HS-5 (cell line): ENCODE measurements at places on chromosomes 3 and 15.

DNA sequence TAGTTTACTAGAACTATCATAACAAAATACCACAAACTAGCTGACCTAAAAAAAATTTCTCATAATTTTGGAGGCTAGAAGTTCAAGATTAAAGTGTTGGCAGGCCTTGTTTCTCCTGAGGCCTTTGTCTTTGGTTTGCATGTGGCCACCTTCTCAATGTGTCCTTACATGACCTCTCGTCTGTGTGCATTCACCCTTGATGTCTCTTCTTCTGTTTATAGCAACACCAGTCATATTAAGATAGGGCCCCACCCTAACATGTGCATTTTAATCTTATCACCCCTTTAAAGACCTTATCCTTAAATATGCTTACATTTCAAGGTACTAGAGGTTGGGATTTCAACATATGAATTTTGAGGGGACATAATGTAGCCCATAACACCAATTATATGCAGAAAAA is 177.0 kb downstream of the ZBBX start:
- no peak for DNase-seq

DNA sequence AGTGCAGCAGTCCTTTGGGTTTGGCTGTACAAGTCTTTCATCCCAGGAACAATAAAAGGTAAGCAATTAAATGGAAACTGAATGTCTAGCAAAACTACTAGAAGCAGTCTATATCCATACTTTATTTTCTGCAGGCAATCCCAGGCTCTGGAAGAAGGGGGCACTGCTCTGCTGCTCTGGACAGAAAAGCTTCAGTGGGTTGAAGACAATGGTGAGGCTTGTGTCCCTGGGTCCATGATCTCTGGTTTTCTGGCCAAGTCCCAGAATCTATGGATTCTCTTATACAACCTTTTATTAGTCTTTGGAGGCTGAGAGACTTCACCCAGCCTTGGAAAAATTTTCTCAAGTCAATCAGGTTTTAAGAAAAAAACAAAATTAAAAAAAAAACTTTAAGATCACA is 35.6 kb downstream of the SCAP start:
- DNase-seq, result no peak

- no peak for DNase-seq
These were observed 327.3 kb upstream of the SATB1 start for GRCh38 chr3:18752273-18752934.

DNA sequence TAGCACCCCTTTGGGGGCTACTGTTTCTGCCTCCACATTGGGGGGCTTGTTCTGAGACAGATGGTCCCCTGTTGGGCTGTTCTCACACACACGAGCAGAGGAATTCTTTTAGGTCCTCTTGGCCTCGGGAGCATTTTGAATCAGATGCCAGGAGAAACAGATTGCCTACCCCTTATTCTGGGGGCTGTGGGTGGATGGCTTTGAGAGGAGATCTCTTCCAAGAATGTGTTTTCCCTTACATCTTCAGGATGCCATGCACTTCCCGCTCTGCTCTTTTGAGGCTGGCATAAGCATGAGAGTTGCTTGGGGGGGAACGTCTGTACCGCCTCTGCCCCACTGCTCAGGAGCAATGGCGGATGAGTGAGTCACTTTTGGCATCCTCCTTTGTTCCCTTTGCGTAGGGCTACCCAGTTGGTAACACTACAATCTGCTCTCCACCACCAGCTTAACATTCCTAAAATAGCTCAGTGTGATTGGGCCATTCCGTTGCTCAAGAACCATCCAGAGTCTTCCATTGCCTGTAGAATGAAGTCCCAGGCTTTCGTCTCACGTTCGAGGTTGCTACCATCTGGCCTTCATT is 154.4 kb downstream of the RPLP1 start:
- no peak for DNase-seq

DNA sequence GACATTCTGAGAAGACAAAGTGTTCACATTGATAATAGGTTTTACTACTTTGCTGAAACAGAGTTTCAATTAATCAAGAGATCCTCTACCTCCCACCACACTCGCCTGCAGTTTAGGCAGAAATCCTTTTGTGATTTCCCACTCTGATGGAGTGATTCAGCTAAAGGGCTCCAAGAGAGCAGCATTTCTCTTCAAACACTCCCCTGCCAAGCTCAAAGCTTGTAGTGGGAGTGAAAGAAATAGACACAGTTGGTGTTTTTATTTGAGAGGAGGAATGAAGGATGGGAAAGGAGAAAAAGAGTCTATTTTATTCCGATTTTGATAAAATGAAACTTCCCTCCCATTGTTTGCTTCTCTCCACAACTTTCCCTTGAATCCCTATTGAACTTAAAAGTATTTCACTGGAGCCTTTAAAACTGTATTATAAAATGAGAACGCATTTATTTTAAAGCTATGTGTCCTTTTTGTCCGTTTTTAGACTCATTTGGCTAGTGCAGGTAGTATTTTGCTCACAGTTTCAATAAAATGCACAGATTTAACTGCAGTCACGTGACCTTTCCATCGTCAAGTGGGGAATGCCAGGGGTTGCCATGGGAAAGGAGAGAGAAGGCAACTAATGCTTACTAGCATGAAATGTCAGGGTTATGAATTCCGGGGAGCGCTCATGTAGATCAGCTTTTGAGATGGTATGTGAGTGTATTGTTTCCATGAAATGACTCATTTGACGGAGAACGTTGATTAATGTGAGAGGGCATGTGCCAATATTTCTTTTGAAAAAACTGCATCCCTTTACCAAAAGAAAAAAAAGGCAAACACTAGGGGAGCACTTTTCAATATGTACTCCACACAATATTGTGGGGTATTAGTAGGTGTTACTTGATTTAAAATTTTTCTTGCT is 7.7 kb upstream of the OSBPL11 start:
- peak; percentile 85 for DNase-seq

DNA sequence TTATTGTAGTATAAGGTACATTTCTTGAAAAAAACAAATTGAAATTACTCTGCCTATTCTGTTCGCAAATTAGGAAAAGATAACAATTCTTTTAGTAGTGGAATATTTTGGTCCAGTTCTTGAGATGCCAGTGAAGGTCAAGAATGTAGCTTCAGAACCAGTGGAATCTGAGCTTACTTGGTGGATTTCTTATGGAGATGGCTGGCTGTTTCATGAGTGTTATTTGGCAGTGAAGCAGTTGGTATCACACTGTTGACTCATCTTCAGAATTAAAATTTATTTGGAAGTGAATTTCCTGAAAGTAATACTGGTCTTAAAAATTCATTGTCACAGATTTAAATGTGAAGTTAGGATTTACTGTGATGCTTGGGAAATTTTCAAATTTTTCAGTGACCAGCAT is 19.1 kb downstream of the RNF13 start:
- DNase-seq, result no peak

DNA sequence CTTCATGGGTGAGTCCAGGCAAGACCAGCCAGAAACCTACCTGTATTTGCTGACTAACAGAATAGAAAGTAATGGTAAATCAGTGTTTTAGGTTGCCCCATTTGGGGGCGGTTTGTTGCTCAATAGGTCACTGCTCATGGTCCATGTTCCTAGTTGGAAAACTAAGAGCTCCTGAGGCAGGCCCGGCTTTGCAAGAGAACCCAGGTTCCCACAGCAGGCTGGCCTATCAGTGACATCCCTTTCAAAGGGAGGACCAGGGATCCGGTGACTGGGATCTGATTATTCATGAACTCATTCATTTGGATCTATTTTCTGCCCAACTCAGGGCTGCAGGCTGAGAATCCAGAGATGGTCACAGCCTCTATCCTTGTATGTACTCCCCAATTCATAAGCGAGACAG is 163.9 kb downstream of the WNT7A start:
- no peak for DNase-seq

GRCh38 chr15:49645941-49646340 is 25.1 kb downstream of the DTWD1 start:
- DNase-seq, result peak; percentile 51

- no peak for DNase-seq
These were observed 253.8 kb upstream of the ARL6 start for GRCh38 chr3:97510795-97511194.

- peak; percentile 36 for DNase-seq
These were observed 86.9 kb upstream of the COL6A5 start for GRCh38 chr3:130258532-130258952.

DNA sequence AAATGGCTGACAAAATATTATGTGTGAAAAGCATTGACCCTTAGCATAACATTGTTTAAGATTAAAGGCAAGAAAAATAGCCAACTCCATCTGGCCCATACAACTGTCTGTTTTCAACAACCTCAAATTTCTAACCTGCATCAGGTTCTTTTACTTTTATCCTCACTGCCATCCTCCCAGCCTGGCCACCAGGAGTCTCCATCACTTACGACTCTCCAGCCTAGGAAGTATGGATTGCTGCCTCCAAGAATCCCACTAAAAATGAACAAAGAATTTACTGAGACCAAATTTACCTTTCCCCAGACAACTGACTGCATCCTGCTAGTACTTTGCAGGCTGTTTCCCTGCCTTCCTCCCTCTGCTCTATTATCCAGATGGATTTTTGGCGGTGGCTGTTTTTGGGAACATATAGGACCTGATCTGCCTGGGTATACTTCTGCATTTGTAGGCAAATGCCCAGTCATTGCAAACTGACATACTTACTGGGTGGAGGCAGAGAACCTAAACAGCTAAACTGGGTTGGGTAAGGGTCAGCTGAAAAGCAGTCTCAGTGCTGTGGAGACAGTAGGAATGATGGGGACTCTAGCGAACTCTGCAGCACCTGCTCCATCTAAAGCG is 144.2 kb downstream of the GHSR start:
- no peak for DNase-seq

- no peak for DNase-seq
These were observed 641 bp downstream of the ACVR2B start for GRCh38 chr3:38454178-38454883.

DNA sequence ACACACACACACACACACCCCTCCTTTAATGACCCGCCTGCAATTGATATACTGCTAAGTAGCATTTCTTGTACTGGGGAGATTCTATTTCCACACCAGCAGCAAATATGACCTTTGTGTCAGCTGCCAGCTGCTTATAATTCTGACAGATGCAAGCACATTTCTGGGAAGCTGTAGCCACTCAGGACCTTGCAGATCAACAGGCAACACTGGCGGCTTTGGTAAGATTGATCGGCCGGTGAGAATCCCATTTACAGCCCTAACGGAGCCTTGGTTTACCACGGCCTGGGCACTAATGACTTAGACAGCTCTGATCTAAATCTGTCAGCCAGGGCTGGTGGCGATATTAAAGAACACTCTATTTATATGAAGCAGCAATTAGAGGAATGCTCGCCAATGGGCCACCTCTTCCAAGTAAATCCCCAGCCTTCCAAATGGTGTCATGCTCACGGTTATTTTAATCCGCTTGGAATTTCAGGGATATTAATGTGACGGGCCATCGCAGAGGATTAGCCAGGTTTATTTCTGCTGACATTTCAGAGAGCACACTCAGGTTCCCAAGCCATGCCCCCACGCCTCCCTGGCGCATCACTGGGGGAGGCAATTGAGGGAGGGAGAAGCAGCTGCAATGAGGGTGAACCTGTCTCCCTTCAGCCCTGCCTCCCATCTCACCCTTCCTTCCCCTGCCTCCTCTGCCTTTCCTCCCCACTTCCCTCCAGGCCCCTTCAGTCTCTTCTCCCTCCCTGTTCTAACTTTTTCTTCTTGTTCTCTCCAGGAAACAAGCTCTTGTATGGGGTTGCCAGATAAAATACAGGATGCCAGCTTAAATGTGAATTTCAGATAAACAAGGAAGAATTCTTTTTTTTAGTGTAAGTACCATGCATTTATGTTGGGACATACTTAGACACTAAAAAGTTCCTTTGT is 287.0 kb downstream of the TLE3 start:
- DNase-seq, result no peak

DNA sequence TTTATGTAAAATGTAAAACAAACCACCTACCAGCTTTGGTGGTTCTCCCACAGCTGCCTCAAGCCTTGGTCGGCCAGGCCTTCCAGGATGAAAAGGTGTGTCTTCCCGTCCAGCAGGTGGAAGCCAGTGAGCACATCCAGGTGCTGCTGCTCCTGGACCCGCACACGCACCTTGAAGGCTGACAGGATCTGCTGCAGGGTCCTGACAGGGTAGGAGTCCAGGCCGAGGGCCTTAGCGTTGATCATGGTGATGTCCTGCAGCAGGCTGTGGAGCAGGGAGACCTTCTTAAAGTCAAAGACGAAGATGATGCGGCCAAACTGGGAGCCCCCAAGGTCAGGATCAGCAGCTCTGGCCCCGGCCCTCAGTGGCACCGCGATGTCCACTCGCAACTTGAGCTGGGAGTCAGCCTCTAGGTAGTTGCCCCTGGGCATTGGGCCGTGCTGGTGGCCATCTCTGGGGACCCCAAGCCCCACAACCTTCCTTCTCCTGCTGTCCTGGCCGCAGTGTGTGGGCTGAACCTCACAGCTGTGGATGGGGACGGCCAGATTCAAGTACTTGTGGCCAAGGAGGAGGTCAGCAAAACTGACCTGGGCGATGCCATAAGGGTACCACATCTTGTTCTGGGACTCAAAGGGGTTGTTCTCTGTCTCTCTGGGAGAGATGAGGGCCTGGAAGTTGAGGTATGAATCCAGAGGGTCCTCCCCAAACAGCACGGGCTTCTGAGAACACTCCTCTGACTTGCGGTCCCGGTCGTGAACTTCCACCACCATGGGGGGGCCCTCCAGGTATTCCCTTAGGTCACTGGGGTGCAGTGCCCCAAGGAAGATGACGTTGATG is 48.6 kb downstream of the CFAP92 start:
- no peak for DNase-seq

- peak; percentile 80 for DNase-seq
These were observed 175.7 kb downstream of the KLHL25 start for GRCh38 chr15:85618956-85619491.

DNA sequence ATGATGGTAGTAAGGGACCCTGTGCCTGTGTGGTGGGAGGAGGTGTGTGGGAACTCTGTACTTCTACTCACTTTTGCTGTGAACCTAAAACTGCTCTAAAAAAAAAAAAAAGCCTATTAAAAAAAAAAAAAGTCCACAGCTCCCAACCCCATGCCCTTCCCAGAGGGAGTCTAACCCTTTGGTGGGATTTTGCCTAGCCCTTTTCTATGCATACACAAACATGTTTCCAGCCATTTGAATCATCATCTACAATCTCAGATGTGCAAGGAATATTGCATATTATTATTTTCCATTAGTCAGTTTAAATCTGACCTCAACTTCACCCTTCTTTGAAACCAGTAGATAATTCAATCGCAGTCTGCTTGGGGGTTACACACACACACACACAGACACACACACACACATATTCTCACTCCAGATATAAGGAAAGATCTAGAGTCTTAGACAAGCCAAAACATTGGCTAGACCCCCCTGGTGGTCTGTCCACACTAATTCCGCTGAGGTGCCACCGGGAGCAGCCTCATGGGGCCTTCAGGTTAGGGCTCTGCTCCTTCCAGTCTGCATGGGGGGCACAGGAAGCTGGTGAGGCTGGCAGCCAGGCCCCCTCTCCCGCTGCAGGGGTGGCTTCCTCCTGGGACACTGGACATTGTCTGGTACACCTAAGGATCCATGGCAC is 75.5 kb upstream of the NR2E3 start:
- no peak for DNase-seq

DNA sequence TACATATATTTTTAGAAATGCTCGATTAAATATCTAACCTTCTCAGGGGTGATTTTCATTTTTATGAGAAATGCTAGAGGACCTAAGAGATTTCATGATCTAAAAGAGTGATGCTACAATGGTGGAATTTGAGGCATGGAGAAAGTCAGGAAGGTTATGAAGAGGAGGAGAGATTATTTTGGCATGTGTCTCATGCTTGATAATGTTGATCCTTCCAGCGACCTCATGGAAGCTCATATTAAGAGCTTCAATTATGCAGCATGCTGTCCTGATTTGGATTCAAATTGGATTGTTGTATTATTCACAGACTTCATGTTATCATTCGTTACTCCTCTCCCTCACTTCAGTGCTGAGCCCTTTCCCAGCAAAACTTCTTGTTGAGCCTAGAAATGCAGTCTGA is 112.5 kb downstream of the RAP2B start:
- no peak for DNase-seq

- no peak for DNase-seq
These were observed 40.9 kb upstream of the MYO5C start for GRCh38 chr15:52336529-52336928.
